ENCODE measurements at places on chromosomes 16 and 17.

GRCh38 chr16:1607971-1608370, 3.9 kb downstream of the IFT140 start:
- DNase-seq = no peak

GRCh38 chr16:53712065-53712464, 8.1 kb downstream of the FTO start:
- no peak for DNase-seq

- DNase-seq = peak; percentile 44
These were observed 1.6 kb downstream of the MRM1 start for GRCh38 chr17:36602924-36603384.

- DNase-seq = no peak
These were observed 51.8 kb downstream of the MYH3 start for GRCh38 chr17:10605221-10605783.

- peak; percentile 73 for DNase-seq
These were observed 123.7 kb downstream of the METRNL start for GRCh38 chr17:83203073-83203471.

DNA sequence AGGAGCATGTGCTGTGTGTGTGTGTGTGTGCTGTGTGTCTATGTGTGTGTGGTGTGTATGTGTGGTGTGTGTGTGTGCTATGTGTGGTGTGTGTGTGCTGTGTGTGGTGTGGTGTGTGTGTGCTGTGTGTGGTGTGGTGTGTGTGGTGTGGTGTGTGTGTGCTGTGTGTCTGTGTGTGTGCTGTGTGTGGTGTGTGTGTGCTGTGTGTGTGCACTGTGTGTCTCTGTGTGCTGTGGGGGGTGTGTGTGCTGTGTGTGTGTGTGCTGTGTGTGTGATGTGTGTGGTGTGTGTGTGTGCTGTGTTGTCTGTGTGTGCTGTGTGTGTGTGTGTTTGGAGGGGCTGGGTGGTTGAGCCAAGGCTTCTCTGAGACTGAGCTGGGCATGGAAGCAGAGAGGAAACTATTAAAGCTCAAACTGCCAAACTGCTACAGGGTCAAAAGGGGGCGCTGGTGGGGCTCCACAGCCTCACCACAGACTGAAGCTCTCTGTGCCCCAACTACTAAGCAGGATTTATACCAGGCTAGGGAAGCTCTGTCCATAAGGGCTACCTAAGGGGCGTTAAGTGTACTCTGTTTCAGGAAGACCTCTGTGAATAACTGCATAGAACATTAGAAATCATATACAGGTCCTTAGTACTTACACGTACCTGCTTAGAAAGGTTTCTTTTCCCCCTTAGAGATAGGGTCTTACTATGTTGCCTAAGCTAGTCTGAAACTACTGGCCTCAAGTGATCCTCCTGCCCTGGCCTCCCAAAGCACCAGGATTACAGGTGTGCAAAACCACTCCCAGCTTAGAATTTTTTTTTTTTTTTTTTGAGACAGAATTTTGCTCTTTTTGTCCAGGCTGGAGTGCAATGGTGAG, 27.8 kb upstream of the GHDC start:
- peak; percentile 61 for DNase-seq

DNA sequence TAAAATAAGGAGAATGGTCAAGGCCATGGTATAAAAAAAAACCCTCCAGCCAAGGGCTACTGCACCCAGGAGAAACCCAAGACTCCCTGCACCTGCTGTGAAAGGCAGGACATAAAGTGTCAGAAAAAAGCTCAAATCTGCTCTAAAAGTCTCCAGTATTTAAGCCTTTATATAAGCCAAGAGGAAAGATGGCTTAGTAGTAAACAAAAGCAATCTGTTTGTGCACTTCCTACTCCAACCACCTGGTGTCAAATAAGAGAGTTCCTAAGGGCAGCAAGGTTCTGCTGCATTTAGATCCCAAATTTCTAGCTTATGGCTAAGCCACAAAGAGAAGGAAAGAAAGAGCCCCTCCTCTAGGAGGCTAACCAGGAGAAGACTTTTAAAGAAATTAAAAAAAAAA, 20.6 kb downstream of the ACSM1 start:
- DNase-seq = no peak

DNA sequence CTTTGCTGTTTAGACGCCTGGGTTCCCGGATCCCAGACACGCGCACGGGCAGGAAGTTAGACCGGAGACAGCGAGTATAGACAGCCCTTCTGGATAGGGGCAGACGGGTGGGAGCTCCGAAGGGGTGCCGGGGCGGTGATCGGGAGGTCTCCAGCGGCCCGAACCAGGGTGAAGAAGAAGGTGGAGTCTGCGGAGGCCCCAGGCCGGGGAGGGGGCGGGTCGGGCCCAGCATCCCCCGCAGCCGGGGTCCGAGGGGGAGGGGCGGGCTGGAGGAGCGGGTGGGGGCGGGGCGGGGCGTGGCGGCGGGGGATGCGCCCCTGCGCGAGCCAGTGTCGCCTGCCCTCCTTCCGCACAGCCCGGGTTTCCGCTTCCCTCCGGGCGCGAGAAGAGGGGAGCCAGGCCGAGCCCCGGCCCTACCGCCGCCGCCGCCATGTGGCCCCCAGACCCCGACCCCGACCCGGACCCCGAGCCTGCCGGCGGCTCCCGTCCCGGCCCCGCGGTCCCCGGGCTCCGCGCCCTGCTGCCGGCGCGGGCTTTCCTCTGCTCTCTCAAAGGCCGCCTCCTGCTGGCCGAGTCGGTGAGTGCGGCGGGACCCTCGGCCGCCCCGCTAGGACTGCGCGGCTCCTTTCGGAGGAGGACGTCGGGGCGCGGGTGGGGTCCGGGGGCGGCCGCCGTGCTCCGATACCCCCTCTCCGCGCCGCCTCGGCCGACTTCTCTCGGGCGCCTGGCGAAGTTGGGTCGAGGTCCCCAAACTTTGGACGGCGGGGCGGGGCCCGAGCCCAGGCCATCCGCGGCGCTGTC, at the start of gene CMTM3:
TSS of gene CMTM3 (plus strand) at position 329 of the 801 bp plus-strand sequence. CDS start at position 431, 102 bp downstream.
- peak; percentile 60 for DNase-seq

DNA sequence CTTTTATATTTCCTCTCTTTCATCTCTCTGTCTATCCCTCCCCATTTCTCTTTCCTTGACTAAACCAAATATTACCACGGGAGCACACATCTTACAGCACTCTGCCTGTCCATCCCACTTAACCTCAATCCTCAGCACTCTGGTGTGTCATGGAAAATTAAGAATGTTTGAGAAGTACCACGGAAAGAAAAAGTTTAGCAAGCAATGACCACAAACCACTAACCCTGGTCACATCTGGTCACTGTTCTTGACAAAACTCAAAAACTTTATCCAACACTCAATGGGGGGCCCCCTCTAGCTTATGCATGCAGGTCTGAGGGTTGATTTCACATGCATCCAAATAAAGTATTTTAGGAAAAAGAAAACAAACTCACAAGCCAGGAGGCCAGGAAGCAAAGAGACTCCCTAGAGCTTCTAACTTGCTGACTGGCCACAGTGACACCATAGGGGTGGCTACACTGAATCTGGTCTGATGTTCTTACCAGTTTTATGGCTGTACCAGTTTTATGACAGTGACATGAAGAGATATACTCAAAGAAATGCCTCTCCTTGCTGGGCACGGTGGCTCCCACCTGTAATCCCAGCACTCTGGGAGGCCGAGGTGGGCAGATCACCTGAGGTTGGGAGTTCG, 229.2 kb downstream of the STX8 start:
- no peak for DNase-seq

- peak; percentile 32 for DNase-seq
These were observed 20.0 kb upstream of the RNF135 start for GRCh38 chr17:30950669-30951399.

DNA sequence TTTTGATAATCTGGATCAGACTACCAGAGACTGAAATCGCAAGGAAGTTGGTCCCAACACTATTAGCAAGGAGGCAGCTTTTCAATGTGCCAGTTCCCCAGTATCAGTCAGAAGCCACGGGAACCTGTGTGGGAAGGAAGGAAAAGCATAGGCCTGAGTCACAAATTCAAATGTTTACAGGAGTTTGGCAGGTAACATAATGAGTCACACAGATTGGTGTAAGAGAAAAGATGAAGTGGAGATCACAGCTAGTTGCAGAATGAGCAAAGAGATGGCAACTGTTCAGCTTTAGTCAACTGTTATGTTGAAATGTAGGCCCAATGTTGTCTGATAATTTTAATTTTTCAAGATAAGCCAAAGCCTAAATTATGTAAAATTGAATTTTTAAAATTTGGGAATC, 28.1 kb upstream of the ITGA2B start:
- peak; percentile 19 for DNase-seq

DNA sequence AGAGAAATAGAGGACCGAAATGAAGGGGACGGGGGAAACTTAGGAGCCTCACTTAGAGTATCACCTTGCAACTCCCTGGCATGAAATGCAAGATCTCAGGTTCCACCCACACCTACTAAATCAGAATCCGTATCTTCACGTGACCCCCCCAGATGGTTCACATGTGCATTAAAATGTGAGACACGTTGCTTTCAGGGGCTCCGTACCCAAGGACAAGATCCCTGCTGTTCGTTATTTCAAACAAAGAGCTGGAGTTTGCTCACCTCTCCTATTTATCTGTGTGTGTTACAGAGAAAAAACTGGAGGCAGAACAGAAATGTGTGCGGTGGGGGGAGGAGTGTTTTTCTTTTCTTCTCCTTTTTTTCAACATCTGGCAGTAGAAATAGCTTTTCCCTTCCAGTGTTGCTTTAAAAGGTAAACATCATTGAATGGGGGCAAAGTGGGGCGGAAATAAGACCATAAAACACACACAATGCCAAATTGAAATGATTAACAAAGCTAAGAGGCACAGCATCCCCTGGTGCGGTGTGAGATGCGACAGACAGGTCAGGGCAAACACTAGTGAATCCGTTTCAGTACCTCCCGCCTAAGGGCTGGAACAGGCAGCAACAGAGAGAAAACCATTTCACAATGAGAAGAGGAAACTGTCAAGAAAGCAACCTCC, 145.4 kb downstream of the SOX9 start:
- no peak for DNase-seq

- no peak for DNase-seq
These were observed 292.6 kb upstream of the IRX3 start for GRCh38 chr16:54579106-54579728.

- no peak for DNase-seq
These were observed 22.2 kb downstream of the CACNA1G start for GRCh38 chr17:50582741-50583140.

GRCh38 chr17:77606865-77607210, 351.7 kb upstream of the TNRC6C start:
- DNase-seq = no peak

GRCh38 chr16:50719401-50720337, 22.2 kb upstream of the CYLD start:
- DNase-seq = no peak

GRCh38 chr17:71055128-71055527, 885.8 kb downstream of the KCNJ2 start:
- DNase-seq = peak; percentile 7

- no peak for DNase-seq
These were observed 143.0 kb downstream of the GAS7 start for GRCh38 chr17:10055262-10055975.

- no peak for DNase-seq
These were observed 7.5 kb downstream of the TIMP2 start for GRCh38 chr17:78917451-78918275.

DNA sequence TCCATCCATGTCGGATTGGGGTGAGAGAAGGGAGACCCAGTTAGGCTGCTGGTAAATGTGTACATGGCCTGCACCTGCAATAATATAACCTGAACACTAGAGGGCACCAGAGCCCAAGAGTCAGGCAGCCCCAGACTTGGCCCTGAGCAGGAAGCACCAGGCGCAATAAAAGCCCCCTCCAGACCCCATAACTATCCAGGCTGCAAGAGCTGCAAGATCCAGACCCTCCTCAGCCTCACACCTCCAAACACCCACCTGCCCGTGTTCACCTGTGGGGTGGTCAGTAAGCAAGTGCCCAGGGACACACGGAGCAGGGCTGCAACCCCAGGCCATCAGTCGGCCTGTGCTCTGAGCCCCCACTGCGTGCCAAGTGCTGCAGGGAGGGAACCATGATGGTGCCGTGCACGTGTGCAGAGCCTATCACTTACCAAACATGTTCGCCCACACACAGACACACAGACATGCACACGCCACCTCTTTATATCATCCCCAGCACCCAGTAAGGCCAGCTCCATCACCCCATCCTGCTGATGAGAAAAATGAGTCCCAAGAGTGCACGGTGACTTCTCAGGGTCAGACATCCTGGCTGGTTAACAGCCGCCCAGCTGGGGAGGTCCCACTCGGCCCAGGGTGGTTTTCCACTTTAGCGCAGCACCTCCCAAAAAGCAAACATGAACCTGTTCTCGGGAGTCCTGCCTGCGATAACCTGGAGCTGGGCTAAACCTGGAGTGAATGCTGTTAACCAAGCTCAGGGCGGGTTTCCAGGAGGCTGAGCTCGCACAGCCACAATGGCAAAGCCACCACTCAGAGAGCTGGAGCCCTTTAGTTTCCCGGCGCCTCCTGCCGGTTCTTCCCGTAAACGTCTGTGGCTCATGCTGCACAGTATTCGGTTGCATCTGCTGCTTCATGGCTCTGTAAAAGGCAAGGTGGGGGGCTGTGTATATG, 439.8 kb downstream of the SOX9 start:
- DNase-seq = peak; percentile 83

DNA sequence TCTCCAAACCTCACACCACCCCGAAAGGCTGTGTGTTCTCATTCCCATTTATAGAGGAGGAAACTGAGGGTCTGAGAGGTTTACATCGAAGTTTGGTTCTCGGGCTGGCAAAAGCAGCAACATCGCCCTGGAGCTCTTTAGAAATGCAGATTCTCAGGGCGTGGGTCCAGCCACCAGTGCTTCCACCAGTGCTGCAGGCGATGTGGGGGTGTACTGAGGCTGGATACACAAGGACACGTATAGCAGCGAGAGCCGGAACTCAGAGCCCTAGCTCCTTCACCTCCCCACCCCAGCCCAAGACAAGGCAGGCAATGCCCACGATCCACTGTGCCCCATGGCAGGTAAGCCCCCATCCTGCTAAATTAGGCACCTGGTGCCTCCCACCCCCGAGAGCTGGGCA, 5.9 kb downstream of the GPRC5B start:
- DNase-seq = no peak

DNA sequence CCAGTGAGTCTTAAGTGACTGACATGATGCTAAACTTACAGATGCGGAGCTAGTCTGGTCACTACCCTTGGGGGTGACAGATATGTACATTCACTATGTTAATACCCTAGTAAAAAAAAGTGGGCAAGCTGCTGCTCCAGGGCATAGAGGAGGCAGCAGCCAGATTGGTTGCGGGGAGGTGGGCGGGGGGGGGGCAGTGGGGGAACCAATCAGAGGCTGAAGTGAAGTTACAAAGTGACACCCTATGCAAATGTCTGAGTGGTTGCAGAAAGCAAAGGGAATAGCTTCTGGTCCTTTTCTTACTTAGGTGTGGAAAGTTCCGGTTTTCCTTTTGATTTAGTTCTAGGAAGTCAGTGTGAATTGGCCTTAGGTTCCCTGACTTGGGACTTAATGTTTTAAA, 12.1 kb downstream of the NDEL1 start:
- DNase-seq = no peak

- DNase-seq = no peak
These were observed 4.4 kb upstream of the MTSS2 start for GRCh38 chr16:70689970-70690891.

- no peak for DNase-seq
These were observed 9.6 kb upstream of the ERN1 start for GRCh38 chr17:64139542-64139941.

- DNase-seq = no peak
These were observed 8.1 kb downstream of the MKS1 start for GRCh38 chr17:58210922-58211321.

All from H54 (cell line).